Lower leg skin (tissue), 4 donors: ENCODE measurements at places on chromosomes 16 and 17. TPM values are rescaled to one million over a fixed set of nuclear protein-coding genes. Genes with fewer than 3 reads are reported as not detected.

Gene JUP
- 2,204 TPM for total RNA-seq

Gene PRCD
- 5.1 TPM for total RNA-seq

Gene TP53TG3
- not detected for total RNA-seq

Gene SEZ6L2
- total RNA-seq = 100 TPM
